ENCODE measurements at places on chromosomes 3 and 15.

GRCh38 chr3:112813016-112813415 is 33.6 kb downstream of the CD200R1L start:
- DNase-seq = no peak

- no peak for DNase-seq
These were observed 138.7 kb upstream of the CBLB start for GRCh38 chr3:106007512-106007911.

- no peak for DNase-seq
These were observed 597 bp upstream of the CAMK1 start for GRCh38 chr3:9770276-9770812.

- DNase-seq = no peak
These were observed 102.5 kb upstream of the MME start for GRCh38 chr3:154977666-154978065.

DNA sequence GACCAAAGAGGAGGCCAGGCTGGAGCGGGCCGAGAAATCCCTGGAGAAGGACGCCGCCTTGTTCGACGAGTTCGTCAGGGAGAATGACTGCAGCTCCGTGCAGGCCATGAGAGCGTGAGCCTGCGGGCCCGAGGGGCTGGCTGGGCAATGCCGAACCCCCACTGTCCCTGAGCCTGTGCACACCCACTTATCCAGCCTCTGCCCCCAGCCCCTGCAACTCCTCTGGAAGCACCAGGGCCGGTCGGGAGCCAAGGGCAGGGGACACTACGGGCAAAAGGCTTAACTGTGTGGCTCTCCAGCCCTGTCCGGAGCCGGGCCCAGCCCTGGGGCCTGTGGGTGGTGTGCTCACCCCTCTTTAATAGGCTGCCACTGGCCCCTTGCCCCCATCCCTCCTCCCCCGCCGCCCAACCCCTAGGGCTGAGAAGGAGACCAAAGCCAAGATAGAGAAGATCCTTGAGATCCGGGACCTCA is 24.0 kb downstream of the CFAP100 start:
- DNase-seq = no peak

DNA sequence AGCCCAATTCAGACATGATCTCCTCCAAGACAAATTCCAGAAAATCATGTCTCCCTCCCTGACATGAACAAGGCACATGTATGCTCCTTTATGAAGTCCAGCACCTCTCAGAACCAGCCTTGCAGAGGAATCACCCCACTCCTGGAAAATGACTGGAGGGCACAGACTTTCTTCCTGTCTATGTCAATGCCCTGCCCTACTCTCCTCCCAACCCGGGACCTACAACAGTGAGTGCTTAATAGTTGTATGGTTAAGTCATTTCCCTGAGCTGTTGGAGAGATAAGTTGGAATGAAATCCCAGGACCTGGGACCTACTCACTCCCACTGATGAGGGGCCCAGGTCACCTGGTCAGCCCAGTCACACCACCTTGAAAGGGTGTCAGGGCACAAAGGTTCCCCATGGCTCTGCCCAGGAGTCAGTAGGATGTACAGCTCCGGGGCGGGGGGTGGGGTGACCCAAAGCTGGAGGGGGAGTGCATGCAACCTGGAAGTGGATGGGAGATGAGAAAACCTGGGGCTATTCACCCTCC is 80.1 kb upstream of the HERC1 start:
- DNase-seq = no peak
